ENCODE measurements at places on chromosomes 5 and 9.
A peak's percentile ranks its signal among the peaks of the same experiment; 100 is the strongest.

DNA sequence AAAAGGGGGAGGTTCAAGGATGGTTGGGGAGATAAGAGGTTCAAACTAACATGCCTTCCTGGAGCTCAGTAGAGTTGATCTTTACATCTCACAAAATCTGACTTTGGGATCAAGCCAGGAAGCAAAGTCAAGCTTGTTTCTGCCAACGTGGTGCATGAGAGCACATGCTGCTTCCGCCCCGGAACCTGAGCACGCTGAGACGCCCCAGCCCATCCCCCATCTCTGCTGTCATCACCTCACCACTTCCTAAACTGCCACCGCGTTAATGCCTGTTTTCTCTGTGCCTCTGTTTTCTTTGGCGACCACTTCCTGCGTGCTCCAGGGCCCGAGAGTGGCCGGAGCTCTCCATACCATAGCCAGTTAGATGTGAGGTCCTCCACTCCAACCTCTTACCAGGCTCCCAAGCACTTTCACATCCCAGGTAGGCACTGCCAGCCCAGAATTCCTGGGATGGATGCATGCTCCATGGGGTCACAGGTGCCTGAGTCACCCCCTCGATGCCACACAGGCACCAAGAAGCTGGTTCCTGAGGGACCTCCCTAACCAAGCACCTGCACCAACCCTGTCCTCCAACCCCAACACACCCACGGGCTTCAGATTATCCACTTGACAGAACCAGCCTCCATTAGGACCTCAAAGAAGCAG, 31.2 kb upstream of the AFAP1L1 start:
- DNase-seq, result peak; percentile 52

DNA sequence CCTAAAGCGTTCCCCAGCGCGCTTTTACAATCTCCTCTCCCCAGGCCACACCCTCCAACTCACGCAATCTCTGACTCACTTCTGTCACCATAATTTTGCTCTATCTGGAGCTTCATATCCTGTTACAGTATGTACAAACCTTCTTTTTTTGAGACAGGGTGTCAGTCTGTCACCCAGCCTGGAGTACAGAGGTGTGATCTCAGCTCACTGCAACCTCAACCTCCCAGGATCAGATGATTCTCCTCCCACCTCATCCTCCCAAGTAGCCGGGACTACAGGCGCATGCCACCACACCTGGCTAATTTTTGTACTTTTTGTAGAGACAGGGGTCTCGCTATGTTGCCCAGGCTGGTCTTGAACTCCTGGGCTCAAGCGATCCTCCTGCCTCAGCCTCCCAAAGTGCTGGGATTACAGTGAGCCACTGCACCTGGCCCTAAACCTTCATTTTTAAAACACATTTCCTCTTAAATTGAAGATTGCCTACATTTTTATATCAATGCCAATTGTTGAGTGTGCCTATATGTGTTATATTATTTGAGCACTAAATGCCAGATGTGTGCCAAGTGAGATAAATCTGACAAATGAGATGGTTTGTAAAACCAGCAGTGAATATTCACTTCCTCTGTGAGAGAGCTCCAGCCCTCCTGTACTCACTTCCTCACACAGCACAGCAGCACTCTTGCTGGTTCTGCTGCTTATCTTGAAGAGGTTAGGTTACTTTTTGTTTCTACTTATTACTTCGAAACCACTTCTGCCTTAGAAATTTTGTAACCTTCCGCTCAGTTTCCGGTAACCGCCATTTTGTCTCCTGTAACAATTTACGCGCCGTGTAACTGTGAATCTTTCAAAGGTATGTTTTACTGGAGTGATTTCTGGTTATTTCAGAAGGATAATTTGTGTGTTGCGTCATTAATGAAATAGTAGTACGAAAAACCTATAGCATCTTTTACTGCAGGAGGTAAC, 57.9 kb downstream of the DOCK8 start:
- DNase-seq, result no peak

DNA sequence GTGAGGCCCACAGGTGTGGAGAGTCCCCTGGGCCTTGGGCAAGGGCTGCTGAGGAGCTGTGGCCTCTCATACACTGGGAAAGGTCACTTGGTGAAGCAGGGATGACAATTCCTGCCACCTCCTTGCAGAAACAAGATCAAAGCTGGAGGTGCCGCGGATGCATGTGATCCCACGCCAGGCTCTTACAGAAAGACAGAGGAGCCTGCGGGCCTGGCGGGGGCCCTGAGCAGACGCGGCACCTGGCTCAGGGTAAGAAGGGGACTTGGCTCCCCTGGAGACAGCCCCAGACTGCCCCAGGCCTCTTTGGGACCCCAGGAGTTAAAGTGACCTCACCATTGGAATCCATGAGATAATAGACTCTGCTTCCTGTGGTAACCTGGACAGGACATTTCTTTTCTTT, 4.8 kb downstream of the GFPT2 start:
- no peak for DNase-seq

GRCh38 chr9:80521151-80521550, 949.4 kb downstream of the TLE4 start:
- no peak for DNase-seq

DNA sequence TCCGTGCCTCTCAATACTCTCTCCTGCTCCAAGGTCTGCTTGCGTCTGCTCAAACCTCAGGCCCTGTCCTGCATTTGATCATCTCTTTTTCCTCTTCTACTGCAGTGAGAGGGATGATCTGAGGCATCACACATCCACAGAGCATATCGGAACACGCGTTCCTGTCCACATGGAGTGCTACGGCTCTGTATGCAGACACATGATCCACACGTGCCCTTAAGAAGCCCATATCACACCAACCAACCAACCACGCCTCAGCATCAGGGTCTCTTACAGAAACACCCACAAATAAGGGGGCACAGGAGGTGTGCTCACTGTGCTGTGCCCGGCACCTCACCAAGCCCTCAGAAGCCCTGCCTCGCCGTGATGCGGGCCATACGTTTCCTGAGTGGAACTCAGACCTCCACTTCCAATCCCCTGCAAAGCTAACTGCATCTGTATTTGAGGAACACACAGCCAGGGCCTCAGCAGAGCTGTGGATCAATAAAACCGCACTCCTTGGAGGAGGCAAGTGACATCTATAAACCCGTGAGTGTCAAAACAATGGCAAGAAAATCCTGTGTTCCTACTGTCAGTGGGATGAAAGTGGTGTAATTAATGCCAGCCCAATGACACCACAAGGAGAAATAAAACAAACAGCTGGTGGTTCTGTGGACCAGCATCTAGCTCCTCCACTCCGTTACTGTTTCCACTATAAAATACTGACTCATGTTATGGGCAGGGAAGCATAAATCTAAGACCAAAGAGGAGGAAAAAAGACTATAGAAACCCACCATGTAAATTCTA, 40.4 kb downstream of the AK8 start:
- DNase-seq, result no peak

GRCh38 chr5:98679963-98680362, 93.5 kb upstream of the RGMB start:
- no peak for DNase-seq

DNA sequence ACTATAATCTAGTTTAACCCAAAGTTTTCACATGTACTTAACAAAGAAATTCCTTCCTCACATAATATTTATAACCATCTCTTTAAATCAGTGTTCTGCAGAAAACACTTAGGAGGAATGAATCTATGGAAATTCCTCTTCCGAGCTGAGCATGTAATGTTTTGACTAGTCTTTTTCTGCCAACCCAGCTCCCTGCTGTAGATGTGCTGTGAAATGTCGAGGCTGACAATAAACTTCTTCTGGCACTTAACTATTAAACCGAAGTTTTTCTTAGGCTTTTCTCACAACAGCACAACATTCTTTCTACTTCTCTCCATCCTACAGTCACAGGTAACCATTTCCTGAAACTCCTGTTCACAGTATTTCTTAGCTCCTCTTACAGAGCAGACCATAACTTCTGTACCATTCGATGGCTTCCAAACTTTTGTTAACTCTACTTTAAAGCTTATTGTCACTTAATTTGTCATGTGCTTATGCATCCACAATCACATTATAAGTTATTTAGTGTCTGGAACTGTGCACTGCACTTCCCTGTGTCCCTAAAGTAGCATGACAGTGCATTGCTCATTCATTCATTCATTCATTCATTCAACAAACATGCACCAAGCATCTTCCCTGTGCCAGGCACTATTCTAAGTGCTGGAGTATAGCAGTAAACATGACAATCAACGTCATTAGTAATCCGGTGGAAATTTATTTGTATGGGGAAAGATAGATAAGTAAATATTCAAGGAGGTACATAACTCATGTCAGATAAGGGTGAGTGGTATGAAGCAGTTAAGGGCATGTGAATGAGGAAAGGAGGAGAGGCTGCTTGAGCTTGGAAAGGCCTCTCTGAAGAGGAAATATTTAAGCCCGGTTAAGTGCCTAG, 54.6 kb downstream of the TSSK1B start:
- DNase-seq, result no peak

- DNase-seq, result no peak
These were observed 233.2 kb upstream of the PRDM9 start for GRCh38 chr5:23274171-23274570.

DNA sequence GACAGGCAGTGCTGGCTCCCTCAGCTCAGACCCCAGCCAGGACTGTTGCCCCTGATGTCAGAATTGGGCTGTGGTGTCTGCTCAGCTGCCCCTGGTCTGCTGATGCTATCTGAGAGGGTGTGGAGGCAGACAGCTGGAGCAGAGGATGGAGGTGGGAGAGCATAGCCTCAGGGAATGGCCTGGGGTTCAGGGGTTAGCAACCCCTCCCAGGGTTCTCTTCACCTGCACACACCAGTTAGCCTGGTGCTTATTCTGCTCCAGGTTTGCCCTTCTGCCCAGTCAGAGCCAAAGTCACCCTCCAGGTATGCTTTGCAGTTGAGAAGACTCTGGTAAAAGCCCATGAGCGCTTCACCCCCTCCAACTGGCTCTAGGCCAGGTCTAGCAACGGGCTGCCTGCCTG, 109.8 kb downstream of the SAXO1 start:
- no peak for DNase-seq

GRCh38 chr5:176630681-176631222, 277 bp downstream of the EIF4E1B start:
- DNase-seq, result no peak

GRCh38 chr9:5978523-5978922, 36.9 kb downstream of the RANBP6 start:
- DNase-seq, result no peak

DNA sequence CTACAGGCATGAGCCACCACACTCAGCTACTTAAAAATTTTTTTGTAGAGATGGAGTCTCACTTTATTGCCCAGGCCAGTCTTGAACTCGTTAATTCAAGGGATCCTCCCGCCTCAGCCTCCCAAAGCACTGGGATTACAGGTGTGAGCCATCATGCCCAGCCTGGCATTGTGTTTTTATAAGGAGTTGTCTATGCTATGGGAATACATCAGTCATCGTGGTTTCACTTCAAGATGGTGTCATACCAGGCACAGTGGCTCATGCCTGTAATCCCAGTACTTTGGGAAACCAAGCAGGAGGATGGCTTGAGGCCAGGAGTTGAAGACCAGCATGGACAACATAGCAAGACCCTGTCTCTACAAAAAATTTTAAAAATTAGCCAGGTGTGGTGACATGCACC, 49.7 kb downstream of the CYSTM1 start:
- DNase-seq, result no peak

DNA sequence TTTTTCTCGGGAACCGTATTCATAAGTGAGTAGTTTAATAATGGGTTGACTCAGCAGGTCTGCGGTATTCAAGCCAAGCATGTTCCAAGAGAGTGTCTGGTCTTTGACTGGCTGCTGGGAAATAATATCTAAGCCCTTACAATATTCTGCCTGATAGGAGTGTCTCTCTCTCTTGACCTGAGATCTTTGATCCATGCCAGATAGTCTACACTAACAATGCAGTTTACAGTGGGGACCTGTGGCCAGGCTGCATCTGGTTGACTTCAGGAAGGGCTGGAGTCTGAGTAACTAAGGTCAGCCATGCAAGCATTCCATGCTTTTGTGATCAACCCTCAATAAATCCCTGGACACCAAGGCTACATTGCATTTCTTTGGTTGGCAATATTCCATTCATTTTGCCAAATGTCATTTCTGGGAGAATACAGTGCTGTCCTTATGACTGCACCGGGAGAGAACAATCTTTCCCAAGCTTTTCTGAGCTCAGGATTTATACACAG, 195.5 kb downstream of the SEMA5A start:
- DNase-seq, result no peak

DNA sequence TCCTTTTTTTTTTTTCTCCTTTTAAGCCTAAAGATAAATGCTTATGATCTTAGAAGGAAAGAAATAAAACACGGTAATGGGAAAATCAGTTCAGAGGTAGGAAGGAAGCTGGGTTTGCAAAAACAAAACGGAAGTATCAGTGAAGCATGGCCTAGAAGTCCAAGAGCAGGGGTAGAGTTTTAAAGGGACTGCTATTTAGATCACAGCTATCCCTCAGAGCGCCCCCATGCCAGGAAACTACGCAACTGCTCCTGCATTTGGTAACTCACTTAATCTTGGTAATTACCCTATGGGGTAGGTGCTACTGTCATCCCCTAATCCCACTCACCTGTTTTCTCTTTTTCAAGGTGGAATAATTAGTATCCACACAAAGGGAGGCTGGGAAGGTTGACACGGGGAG, 16.0 kb downstream of the TLE1 start:
- DNase-seq, result no peak

GRCh38 chr9:129811967-129812363, 9.0 kb downstream of the TOR1B start:
- DNase-seq, result no peak

- DNase-seq, result no peak
These were observed 334.0 kb upstream of the NUDT12 start for GRCh38 chr5:103896593-103896992.

GRCh38 chr5:124628721-124629596, 117.5 kb downstream of the ZNF608 start:
- DNase-seq, result peak; percentile 30

- DNase-seq, result peak; percentile 84
These were observed 23.4 kb downstream of the SARDH start for GRCh38 chr9:133714606-133715294.

GRCh38 chr9:13665418-13666066, 386.1 kb upstream of the MPDZ start:
- no peak for DNase-seq

DNA sequence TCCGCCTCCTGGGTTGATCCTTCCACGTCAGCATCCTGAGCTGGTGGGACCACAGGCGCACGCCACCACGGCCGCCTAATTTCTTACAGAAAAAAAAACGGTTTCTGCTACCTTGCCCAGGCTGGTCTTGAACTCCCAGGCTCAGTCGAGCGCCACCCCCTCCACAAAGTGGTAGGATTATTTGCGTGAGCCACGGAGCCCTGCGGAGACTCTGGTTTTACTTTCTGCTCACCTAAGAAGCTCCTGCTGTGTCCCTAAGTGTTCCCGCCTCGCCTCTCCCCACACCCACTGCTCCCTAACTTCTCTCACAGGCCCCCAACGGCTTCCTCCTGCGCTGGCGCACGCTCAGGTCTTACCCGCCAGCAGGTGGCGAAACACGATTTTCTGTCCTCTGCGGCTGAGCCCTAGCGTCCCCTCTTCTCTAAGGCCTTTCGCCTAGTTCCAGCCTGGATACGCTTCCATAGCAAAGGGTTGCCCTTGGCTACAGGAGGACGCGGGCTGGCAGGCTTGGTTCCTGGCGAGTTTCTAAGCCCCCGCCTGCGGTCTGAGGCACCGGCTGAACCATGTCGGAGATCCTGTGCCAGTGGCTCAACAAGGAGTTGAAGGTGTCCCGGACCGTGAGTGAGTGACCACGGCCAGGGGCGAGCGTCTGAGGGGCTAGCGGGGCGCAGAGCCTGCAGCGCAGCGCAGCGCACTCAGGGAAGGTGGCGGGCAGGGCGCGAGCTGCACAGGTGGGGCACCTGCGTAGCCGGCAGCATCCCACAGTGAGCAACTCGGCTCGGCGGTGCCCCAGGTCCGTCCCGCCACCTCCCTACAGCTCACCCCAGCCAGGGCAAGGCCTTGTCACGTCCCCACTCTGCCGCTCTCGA, at the start of gene SPEF2:
TSS of gene SPEF2 (plus strand) at position 429 of the 869 bp plus-strand sequence. CDS start at position 564, 135 bp downstream.
- peak; percentile 86 for DNase-seq

All from left ventricle myocardium superior (tissue), 1 donor.